ENCODE measurements at places on chromosomes 3 and 15. TPM values are rescaled to one million over a fixed set of nuclear protein-coding genes. Genes with fewer than 3 reads are reported as not detected.
A peak's percentile ranks its signal among the peaks of the same experiment; 100 is the strongest.

Gene IL17RB
- not detected for total RNA-seq

Gene ZNF710
- total RNA-seq: 13.1 TPM

Gene LRRIQ4
- not detected for total RNA-seq

- DNase-seq: peak; percentile 8
These were observed 37.3 kb downstream of the USF3 start for GRCh38 chr3:113659101-113659541.
